ENCODE measurements at places on chromosomes 16 and 17.

DNA sequence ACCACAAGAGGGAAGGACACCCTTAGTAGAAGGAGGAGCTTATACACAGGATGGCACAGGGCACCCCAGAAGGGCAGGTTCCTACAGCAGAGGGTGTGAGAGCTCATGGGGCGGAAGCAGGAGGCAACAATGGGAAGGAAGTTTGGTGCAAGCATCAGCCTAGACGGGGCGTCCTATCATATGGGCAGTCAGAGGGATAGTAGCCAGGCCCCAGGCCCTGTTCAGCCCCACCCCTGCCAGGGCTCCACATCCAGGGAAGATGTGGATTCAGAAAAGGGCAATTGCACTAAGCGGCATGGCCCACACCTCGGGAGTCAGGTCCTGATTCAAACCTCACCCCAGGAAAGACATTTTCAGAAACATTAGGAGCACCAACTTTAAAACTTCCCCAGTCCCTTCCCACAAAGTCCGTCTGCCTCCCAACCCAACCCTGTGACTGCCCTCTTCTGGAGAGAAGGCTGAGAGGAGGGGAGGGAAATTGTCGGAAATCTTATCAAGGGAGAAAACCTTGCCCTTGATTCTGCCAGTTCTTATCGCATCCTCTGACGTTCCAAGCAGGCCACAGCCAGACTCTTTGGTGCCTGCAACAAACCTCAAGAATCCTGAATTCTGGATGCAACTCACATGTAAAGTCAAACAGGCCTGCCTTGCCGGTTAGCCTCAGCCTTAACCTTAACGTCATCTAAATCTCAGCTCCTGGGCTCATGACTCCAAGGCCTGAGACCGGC lies 198.8 kb upstream of the CDH5 start:
- no peak for DNase-seq

- no peak for DNase-seq
Observed at GRCh38 chr17:67241719-67242341, 3.2 kb downstream of the HELZ start.

- no peak for DNase-seq
Observed at GRCh38 chr16:71645450-71645849, 19.5 kb downstream of the MARVELD3 start.

GRCh38 chr17:6969323-6969726 lies 26.5 kb upstream of the ALOX12 start:
- DNase-seq, result no peak

GRCh38 chr16:67441907-67442306 lies 11.0 kb downstream of the HSD11B2 start:
- no peak for DNase-seq

- DNase-seq, result no peak
Observed at GRCh38 chr17:2656283-2656682, 55.3 kb downstream of the CLUH start.

- peak; percentile 10 for DNase-seq
Observed at GRCh38 chr17:17060930-17061329, 18.7 kb downstream of the MPRIP start.

Measured in activated naive CD4-positive, alpha-beta T cell treated with anti-CD3 and anti-CD28 coated beads, Interleukin-2, amount 10 ng/mL, durations not matched to agents 7 days and 5 days (primary cell).